ENCODE measurements at places on chromosomes 16 and 17. TPM values are rescaled to one million over a fixed set of nuclear protein-coding genes. Genes with fewer than 3 reads are reported as not detected.

Gene CD300LD
- not detected for total RNA-seq

Gene ITGAL
- not detected for total RNA-seq

- no peak for DNase-seq
- peaks cover 78% of the 10 kb centered on the region for H3K4me1 ChIP-seq
- H3K36me3 ChIP-seq, result peaks cover 10% of the 10 kb centered on the region
These were observed 135.4 kb downstream of the CLEC16A start for GRCh38 chr16:11079652-11080187.

Gene GJC1
- 40.6 TPM for total RNA-seq

GRCh38 chr17:45687594-45687993 lies 96.5 kb upstream of the CRHR1 start:
- H3K27ac ChIP-seq, result no peak overlapping the region
- DNase-seq, result no peak
- no peaks in the 10 kb centered on the region for H3K4me1 ChIP-seq
- no peaks in the 10 kb centered on the region for H3K36me3 ChIP-seq
- peaks cover 49% of the 10 kb centered on the region for H3K27me3 ChIP-seq

DNA sequence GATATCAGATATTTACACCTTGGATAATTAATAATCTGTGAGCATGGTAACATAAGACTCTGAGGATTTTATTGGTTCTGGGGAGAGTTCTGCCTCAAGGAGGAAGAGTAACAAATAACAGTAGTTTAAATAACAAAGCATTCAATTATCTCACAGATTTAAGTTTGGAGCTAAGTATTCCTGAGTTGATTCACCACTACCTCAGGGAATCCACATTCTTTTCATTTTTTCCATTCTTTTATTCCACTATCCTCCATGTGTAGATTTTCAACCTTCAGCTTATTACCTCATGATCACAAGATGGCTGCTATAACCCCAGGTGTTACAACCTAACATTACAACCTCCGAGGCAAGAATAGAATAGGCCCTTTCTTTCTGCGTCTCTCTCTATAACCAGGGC lies 252.2 kb upstream of the TOX3 start:
- H3K27me3 ChIP-seq, result peaks cover 2% of the 10 kb centered on the region
- no peak overlapping the region for H3K4me3 ChIP-seq
- DNase-seq, result no peak

DNA sequence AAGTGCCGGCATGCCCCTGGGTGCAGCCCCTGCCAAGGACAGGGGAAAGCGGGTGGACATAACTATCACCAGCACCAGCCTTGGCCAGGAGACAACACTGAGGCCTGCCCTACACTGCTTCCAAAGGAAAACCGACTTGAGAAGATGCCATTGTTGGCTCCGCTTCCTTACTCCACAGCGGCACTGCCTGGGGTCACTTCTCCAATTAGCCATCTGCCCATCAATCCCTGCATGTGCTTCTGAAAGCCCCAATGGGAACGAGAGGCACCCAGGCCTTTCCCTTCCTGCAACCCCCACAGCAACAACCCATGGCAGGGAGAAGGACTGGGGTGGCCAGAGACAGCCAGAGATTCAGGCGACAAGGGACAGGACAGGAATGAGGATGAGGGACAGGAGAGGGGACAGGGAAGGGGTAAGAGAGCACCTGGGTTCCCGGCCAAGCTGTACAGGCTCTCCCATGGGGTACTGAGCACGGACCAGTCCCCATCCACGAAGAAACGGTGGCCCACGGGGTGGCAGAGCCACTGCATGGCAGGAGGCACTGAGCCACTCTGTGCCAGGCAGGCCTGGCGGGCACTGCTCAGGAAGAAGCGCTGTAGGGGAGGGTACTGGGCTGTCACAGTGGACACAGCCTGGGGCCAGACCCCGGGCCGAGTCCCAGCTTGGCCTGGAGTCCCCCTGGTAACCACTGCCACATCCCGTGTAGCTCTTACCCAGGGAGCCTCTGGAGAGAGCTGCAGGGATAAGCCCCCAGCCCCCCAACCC lies 21.2 kb downstream of the SREBF1 start:
- H3K27ac ChIP-seq, result peak overlapping the region; percentile 27
- H3K36me3 ChIP-seq, result peaks cover 11% of the 10 kb centered on the region
- H3K4me3 ChIP-seq, result no peak overlapping the region
- H3K4me1 ChIP-seq, result peaks cover 27% of the 10 kb centered on the region

Gene C16orf89
- not detected for total RNA-seq

DNA sequence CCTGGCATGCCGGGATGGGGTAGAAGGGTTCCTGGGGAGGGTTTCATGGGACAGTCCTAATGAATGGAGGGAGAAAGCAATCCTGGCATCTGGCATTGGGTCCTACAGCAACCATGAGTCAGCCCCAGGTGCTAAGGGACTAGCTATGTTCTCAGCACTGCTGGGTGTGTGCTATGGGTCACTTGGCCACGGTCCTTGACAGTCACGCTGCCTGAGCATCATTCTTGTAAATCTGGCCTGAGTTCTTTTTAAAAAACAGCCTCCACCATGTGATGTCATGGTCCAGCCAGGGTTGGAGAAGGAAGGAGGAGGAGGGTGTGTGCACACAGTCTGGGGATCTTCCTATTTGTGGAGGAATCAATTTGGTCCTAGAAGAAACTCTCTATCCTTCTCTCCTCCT lies 6.2 kb upstream of the RAMP2 start:
- H3K36me3 ChIP-seq, result no peaks in the 10 kb centered on the region
- H3K4me3 ChIP-seq, result no peak overlapping the region
- DNase-seq, result no peak

Gene FNDC8
- not detected for total RNA-seq

- no peak overlapping the region for H3K27ac ChIP-seq
- H3K4me3 ChIP-seq, result no peak overlapping the region
- no peak for DNase-seq
- no peaks in the 10 kb centered on the region for H3K27me3 ChIP-seq
These were observed 71.3 kb downstream of the VAT1L start for GRCh38 chr16:77859493-77860232.

- DNase-seq, result no peak
- H3K4me1 ChIP-seq, result peaks cover 2% of the 10 kb centered on the region
- no peak overlapping the region for H3K4me3 ChIP-seq
- no peak overlapping the region for H3K27ac ChIP-seq
- H3K36me3 ChIP-seq, result peaks cover 8% of the 10 kb centered on the region
These were observed 38.7 kb upstream of the RHBDL3 start for GRCh38 chr17:32226886-32227285.

Gene TSPAN10
- 1.1 TPM for total RNA-seq

DNA sequence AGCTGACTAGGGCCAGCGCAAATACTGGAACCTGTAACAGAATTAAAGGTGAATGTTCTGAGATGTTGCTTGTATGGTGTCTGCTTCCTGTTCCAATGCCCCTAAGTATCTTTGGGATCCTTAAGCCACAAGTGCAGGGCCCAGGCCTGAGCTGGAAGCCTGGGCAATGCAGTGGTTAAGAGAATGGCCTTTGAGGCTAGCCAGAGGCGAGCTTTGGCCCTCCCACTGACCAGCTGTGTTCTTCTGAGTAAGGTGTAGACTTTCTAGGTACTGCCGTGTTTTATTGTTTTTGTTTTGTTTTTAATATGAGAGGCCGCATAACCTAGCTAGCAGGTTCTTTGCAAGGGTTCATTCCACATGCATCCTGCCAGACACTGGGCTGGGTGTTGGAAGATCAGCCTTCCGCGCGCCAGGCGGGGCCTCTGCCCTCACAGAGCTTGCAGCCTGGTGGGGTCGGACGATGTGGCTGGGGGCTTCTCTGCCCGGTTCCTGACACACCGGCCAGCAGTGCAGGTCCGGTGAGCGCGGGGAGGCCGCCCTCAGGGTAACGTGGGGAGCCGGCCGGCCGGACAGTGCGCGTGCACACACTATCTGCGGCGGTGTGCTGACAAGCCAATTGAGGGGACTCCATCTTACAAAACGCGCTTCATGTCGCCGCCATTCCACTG lies 551 bp upstream of the MLX start:
- H3K4me1 ChIP-seq, result peaks cover 36% of the 10 kb centered on the region
- DNase-seq, result no peak
- H3K36me3 ChIP-seq, result peaks cover 15% of the 10 kb centered on the region

DNA sequence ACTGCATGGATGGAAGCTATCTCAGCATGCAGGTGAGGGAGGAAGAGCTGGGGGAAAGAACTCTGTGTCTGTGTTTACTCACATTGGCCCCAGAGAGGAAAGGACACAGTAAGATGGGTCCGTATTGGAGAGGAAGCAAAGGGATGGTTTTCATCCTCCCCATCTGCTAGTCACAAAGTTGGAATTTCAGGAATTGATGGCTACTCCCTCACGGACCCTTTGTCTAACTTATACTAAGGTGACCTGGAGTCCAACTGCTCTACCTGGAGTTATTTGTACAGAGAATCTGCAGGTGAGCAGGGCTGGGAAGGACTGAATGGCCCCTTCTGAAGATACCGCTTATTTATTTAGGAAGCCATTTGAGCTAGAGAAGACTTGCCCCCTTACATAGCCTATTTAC lies 55.1 kb downstream of the WNT3 start:
- H3K27me3 ChIP-seq, result no peaks in the 10 kb centered on the region
- no peak overlapping the region for H3K4me3 ChIP-seq
- peaks cover 1% of the 10 kb centered on the region for H3K36me3 ChIP-seq
- no peak overlapping the region for H3K27ac ChIP-seq

GRCh38 chr17:4204710-4205173 lies 59.0 kb downstream of the ANKFY1 start:
- H3K27ac ChIP-seq, result peak overlapping the region; percentile 97
- H3K4me1 ChIP-seq, result peaks cover 65% of the 10 kb centered on the region
- DNase-seq, result peak; percentile 87
- no peaks in the 10 kb centered on the region for H3K27me3 ChIP-seq
- H3K4me3 ChIP-seq, result peak overlapping the region; percentile 38
- H3K36me3 ChIP-seq, result peaks cover 29% of the 10 kb centered on the region

DNA sequence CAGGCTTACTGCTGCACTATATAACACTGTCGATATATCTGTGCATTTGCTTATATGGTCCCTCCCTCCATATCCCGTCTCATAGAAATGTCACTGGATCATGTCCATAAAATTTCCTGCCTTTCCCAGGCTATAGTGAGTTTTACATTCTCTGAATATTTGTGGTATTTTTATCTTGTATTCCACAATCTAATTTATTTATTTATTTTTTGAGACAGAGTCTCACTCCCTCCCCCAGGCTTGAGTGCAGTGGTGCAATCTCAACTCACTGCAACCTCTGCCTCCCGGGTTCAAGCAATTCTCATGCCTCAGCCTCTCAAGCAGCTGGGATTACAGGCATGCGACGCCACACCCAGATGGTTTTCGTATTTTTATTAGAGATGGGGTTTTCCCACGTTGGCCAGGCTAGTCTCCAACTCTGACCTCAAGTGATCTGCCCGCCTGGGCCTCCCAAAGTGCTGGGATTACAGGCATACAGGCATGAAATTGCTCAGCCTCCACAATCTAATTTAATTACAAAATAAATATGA lies 12.9 kb downstream of the TRIM37 start:
- peak overlapping the region; percentile 55 for H3K4me3 ChIP-seq
- H3K4me1 ChIP-seq, result peaks cover 40% of the 10 kb centered on the region
- no peaks in the 10 kb centered on the region for H3K27me3 ChIP-seq
- peaks cover 24% of the 10 kb centered on the region for H3K36me3 ChIP-seq
- H3K27ac ChIP-seq, result peak overlapping the region; percentile 90

DNA sequence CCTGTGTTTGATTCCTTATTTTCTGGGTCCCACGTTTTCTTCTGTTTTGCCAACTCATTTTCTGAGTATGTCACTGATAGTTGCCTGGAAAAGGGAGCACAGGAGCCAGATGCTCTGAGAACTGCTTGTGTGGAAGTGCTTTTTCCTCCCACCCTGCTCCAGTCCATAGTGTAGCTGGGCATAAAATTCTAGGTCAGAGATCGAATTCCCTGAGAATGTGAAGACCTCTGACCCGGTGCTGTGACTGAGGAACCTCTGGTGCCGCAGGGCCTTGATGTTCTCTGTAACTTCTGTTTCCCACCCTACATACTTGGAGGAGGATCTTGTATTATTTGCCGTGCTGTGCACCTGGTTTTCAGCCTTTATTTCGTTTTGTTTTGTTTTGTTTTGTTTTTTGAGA lies 19.5 kb upstream of the CAPN15 start:
- peak overlapping the region; percentile 50 for H3K27ac ChIP-seq
- H3K4me3 ChIP-seq, result no peak overlapping the region
- H3K27me3 ChIP-seq, result no peaks in the 10 kb centered on the region
- peaks cover 9% of the 10 kb centered on the region for H3K4me1 ChIP-seq
- DNase-seq, result no peak

DNA sequence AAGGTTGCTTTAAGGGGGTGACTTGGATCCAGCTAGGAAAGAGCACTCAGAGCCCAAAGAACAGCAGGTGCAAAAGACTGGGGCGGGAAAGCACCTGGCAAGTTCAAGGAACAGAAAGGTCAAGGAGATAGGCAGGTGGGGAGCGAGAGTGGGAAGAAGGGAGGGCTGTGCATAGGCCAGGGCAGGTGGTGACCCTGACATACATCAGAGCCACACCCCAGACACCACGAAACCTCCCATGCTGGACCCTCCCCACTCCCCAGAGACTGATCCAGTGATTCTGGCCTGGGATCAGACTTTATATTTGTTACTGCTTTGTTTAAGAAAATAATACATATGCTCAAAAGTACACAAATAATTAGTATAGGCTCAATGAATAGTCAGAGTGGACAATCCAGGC lies 48.5 kb upstream of the RBFOX3 start:
- H3K27me3 ChIP-seq, result peaks cover 54% of the 10 kb centered on the region
- no peak for DNase-seq
- H3K4me1 ChIP-seq, result no peaks in the 10 kb centered on the region
- no peaks in the 10 kb centered on the region for H3K36me3 ChIP-seq

- H3K36me3 ChIP-seq, result peaks cover 20% of the 10 kb centered on the region
- H3K4me3 ChIP-seq, result peak overlapping the region; percentile 47
- H3K27me3 ChIP-seq, result no peaks in the 10 kb centered on the region
- peaks cover 69% of the 10 kb centered on the region for H3K4me1 ChIP-seq
- H3K27ac ChIP-seq, result peak overlapping the region; percentile 90
- no peak for DNase-seq
These were observed 11.8 kb downstream of the BCAR1 start for GRCh38 chr16:75239542-75240122.

GRCh38 chr16:46918905-46919792 lies 35.0 kb downstream of the GPT2 start:
- H3K27ac ChIP-seq, result no peak overlapping the region
- H3K4me3 ChIP-seq, result no peak overlapping the region
- H3K27me3 ChIP-seq, result no peaks in the 10 kb centered on the region
- peaks cover 41% of the 10 kb centered on the region for H3K36me3 ChIP-seq

Gene CCL8
- not detected for total RNA-seq

DNA sequence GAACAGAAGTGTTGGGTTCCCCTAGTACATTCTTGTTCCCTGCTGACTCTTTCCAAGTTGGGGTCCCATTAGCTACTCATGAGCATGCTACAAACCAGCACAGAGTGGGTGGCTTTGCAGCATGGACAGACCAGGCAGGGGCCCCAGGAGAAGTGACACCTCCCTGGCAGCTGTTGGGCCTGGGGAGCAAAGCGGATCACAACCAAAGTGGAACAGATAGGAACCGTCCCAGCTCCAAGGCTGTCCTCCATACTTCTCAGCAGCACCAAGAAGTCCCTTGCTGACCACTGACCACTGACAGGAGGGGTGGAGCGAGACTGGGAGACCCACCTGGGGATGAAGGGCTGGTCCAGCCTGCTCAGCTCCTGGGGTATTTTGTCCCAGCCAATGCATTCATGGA lies 12.4 kb upstream of the GFAP start:
- DNase-seq, result no peak
- no peaks in the 10 kb centered on the region for H3K4me1 ChIP-seq
- no peak overlapping the region for H3K4me3 ChIP-seq
- H3K36me3 ChIP-seq, result peaks cover 4% of the 10 kb centered on the region
- H3K27ac ChIP-seq, result no peak overlapping the region
- H3K27me3 ChIP-seq, result no peaks in the 10 kb centered on the region

- H3K36me3 ChIP-seq, result no peaks in the 10 kb centered on the region
- H3K27ac ChIP-seq, result no peak overlapping the region
- H3K4me1 ChIP-seq, result no peaks in the 10 kb centered on the region
- H3K27me3 ChIP-seq, result no peaks in the 10 kb centered on the region
- no peak overlapping the region for H3K4me3 ChIP-seq
These were observed 6.7 kb downstream of the SHMT1 start for GRCh38 chr17:18356624-18357023.

Data from osteocyte (in vitro differentiated cells).